ENCODE measurements at places on chromosomes 3 and 15. TPM values are rescaled to one million over a fixed set of nuclear protein-coding genes. Genes with fewer than 3 reads are reported as not detected.

DNA sequence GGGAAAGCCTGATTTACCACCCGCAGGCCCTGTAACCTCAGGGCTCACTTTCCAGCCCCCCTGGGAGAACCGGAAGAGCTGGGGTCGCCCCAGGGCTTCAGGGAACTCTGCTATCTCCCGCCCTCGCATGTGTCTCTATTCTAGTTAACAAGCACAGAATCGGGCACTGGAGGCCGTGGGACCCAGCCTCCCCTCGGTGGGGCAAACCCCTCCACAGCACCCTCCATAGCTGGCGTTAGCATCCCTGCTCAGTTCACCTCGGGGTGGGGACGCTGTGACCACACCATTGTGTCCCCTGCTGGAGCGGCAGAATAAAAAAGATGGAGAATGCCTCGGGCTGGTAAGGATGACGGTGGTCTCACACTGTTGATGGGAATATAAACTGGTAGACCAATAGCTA, 3.5 kb upstream of the LRRC15 start:
- DNase-seq: no peak

DNA sequence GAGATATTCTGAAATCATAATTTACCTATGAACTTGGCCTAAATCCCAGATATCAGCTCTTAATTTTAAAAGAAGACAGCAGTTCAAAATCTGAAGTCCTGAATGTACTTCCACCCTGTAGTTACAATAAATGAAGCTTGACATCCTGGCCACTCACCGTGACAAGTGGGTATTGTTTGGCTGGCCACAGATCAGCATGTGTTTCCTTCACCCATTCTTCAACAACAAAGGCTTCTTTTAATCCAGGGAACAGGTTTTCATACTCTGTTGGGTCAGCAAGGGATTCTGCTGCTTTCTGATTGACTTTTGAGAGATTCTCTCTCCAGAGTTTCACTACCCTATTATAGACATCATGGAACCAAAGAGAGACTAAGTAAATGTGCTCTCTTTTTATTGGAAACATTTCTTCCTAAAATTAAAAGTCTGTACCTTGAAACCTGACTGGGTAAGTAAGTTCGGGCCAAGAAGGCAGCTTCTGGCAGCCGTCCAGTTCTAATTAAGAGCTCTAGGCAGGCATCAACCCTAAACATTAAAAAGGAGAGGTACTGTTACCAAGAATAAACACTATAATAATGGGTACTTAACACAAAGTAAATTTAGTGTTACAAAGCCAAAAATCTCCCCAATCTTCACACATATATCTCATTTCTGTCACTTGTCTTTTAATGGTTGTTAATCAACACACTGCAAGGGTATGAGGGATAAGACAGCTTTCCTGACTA, 15.2 kb downstream of the MRPS22 start:
- no peak for DNase-seq

GRCh38 chr3:157274644-157275137, 114.7 kb upstream of the CCNL1 start:
- DNase-seq: no peak

DNA sequence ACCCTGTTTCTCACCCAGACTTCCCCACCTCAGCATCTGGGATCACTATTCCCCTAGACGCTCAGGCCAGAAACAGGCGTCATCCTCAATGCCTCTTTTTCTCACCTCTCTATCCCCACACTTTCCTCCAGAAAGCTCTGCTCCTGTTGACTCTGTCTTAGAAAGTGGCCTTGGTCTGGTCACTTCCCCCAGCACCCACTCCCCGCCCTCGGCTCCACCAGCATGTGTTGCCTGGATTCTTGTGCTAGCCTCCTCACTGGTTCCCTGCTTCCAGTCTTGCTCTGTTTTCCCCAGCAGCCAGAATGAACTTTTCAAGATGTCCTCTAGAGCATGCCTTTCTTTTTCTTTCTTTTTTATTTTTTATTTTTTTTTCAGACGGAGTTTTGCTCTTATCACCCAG, 39.7 kb upstream of the ESYT3 start:
- DNase-seq: no peak

DNA sequence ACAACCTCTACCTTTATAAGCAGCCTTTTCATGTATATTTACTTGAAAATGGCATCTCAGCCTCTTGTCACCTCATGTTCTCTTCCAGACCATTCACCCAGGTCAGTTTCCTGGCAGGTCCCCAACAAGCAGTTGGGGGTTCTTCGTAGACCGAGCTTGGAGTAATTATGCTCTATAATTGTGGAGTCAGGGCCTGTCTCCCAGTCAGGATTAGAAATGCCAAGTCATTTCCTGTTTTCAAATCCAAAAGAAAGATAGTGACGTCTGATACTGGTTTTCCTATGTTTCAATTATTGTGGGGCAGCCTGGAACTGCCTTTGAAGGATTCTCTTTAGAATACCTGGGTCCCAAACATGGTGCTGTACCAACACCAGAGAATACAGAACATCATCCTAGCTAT, 430.6 kb downstream of the MECOM start:
- no peak for DNase-seq

DNA sequence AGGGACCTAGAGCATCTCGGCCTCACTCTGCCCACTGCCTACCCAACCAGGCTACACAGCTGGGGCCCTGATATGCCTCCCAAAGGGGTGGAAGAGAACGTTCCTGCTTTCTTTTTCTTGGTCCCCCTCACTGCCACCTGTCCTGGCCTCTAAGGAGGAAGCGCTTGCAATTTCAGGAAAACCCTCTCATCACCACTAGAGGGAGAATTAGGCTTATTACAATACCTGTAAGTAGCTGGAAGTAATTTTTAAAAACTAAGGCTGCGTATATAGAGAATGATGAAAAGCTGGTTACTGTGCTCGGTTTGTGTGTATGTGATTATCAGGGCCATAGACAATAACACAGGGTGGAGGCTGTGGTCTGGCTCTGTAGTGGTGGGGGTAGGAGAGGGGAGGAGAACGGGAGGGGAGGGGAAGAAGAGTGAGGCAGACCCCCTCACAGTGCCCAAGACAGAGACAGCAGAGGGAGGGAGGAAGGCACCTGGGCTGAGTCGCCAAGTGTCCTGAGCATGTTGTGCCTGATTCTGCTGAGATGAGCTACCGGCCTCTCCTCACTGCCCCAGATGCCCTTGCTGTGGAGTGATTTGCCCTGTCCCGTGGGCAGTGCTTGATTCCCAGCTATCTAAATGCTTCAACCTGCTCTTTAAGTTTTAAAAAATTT, 3.3 kb downstream of the GABRG3 start:
- DNase-seq: no peak

GRCh38 chr3:71858503-71859122, 73.7 kb upstream of the PROK2 start:
- DNase-seq: no peak

ZNF619 gene
- 1.9 TPM for total RNA-seq

SCN11A gene
- not detected for total RNA-seq

- DNase-seq: no peak
Observed at GRCh38 chr3:126994661-126995245, 11.8 kb downstream of the PLXNA1 start.

- no peak for DNase-seq
Observed at GRCh38 chr3:4719046-4719501, 225.9 kb downstream of the ITPR1 start.

- no peak for DNase-seq
Observed at GRCh38 chr15:98612490-98613110, 35.7 kb upstream of the IGF1R start.

DISP2 gene
- 0.02 TPM for total RNA-seq

DNA sequence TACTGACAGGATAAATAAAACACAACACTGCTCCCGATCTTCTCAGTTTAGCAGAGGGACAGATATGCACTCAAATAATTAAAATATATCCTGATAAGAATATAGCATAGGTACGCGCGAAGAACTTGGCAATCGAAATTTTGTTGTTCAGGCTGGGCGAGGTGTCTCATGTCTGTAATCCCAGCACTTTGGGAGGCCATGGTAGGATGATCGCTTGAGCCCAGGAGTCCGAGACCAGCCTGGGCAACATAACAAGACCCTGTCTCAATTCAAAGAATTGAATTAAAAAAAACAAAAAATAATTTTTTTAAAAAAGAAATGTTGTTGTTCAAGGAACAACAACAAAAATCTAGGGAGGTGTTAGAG, 7.6 kb downstream of the B2M start:
- no peak for DNase-seq

DNA sequence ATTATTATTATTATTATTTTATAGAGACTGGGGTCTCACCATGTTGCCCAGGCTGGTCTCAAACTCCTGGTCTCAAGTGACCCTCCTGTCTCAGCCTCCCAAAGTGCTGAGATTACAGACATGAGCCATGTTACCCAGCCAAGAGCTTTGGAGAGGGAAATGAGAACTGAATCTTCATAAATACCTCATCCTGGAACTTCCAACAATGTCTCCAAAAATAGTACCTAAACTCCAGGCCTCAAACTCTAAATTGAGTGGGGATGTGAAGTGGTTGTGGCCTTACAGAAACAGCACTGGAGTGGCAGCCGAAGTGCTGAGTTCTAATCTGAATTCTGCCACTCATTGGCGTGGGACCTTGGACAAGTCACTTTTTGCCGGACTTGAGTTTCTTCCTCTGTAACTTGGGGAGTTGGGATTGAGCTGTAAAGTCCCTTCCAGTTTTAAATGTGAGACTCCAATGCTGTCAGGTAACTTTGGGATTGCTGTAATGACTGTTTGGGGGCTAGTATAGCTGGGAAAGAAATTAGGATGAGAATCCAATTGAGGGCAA, 10.0 kb upstream of the SRP14 start:
- DNase-seq: no peak

RBP2 gene
- total RNA-seq: not detected

GRCh38 chr3:188537606-188538005, 383.6 kb downstream of the LPP start:
- no peak for DNase-seq

- DNase-seq: no peak
Observed at GRCh38 chr15:62211348-62211747, 46.3 kb upstream of the C2CD4B start.

SLC12A1 gene
- total RNA-seq: not detected

DNA sequence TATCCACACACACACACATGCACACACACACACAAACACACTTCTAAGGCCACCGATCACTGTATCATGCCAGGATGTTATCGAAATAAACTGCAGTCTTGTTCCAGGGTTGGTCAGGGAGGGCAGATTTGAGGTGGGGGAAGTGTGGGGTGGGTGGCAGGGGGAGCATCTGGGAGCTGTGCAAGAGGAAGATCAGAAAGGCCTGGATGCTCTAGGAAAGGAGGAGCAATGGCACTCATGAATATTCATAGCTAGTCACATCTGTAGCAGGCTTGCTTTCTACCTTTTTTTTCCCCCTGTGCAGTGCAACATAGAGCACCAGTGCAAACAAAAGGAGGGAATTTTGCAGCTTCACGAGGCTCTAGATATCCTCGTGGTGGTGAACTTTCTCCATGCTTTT, 84.9 kb downstream of the MEIS2 start:
- no peak for DNase-seq

DNA sequence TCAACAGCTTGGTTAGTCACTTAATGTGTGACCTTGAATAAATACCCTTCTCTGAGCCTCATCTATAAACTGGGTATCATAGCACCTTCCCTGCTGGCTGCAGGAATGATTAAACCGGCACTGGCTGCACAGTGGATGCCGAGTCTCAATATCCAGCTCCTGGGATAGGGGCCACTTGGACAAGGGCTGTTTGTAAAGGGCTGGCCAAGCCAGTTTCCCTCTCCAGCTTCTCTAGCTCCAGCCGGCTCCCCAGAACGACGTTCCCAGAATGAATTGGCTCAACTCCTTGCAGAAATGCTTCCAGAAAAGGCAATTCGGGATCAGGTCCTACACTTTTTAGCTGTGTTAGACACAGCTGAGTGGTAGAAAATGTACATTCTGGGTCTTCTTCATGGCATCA, 58.8 kb downstream of the LSM3 start:
- peak; percentile 31 for DNase-seq

PRC1 gene
- 4.4 TPM for total RNA-seq

SPINK8 gene
- total RNA-seq: not detected

DNA sequence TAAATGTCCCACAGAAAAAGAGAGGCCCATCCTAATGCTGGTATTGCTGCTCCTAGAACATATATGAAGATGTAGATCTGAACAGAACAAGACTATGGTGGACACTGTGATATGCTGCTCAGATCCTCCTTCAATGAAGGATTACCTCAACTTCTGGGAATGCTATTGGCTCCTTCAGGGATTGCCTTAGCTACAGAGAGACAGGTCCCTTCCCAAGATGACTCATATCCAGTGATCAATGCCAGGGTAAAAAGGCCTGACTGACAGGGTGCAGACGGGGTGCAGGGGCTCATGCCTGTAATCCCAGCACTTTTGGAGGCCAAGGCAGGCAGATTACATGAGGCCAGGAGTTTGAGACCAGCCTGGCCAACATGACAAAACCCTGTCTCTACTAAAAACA, 20.5 kb upstream of the STAG1 start:
- DNase-seq: no peak

GRCh38 chr3:184003187-184003967, 14.3 kb downstream of the ABCC5 start:
- no peak for DNase-seq

ATG3 gene
- total RNA-seq: 56.2 TPM

DNA sequence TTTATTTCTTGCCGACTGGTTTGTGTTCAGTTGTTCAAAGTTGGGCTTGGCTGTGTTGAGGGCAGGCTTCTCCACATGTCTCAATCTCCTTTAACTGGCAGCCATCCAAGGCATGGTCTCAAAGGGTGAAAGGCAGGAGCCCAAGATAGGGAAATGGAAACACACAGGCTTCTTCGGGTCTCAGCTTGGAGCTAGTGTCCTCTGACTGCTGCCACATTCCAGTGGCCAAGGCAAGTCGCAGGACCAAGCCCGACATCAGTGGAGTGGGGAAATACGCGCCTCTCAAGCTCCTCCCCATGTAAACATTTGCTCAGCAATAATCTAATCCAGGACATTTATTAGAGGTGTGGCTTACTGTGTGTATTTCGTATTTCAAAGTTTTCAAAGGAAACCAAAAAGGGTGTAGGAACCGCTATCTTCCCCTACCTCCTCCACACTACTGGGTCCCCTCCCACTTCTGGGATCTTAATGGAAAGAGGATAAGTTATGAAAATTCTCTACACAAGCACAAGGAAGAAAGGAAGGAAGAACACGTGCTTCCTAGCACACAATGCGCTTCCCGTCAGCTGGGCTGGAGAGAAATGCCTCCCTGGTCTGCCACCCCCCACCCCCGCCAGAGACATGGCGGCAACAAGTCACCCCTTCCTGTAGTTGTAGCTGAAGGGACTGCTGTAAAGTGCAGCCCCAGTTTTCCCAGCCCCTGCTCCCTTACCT, 181.7 kb downstream of the FAM43A start:
- peak; percentile 30 for DNase-seq

GRCh38 chr15:88661041-88661700, 22.4 kb downstream of the ISG20 start:
- DNase-seq: no peak

TRPC1 gene
- total RNA-seq: 0.75 TPM

- DNase-seq: no peak
Observed at GRCh38 chr3:118799303-118799702, 235.3 kb downstream of the IGSF11 start.

DNA sequence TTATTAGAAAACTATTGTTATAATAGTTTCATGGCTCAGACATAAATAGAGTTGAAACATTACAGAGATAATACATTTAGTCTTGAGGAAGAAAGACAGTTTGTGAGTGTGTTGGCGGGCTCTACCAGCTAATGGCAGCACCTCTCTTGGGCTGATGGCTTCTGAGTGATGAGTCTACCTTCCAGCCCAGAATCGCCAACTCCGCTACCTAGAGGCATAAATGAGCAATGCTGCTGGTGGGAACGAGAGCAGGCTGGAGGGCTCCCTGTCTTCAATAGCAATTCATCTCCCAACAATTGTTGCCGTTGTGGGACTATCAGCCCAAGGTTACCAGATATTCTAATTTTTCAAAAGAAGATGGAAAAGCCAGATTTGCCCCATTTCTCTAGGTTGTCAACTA, 388.7 kb downstream of the FOXP1 start:
- no peak for DNase-seq

SLC51B gene
- not detected for total RNA-seq
